ENCODE measurements at places on chromosomes 7 and 10.

- no peak for DNase-seq
Measured at GRCh38 chr7:136134503-136134902, 157.3 kb upstream of the MTPN start.

GRCh38 chr10:80590585-80591125, 53.0 kb downstream of the SH2D4B start:
- DNase-seq = no peak

GRCh38 chr7:67619175-67619574, 622.5 kb downstream of the TYW1 start:
- DNase-seq = peak; percentile 38

DNA sequence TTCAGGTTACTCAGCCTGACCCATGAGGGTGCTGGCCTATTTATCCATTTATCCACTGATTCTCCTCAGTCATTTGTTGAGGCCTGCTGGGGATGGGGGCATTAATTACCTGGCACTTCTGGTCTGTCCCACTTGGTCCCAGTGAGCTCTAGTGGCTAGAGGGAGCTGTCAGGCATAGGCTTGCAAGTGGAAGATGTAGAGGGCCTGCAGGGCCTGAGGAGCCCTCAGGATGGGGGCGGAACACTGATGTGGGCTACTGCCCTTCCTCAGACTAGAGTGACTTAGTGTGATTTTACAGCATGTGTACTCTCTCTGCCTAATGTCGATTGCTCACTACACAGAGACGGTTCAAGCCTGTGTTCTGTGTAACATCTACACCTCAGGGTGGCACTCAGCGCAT, 45.3 kb downstream of the TMEM178B start:
- DNase-seq = no peak

- no peak for DNase-seq
Measured at GRCh38 chr7:3218411-3219225, 82.4 kb upstream of the SDK1 start.

- no peak for DNase-seq
Measured at GRCh38 chr7:23373151-23374004, 74.2 kb downstream of the MALSU1 start.

- no peak for DNase-seq
Measured at GRCh38 chr10:88471899-88472298, 111.2 kb downstream of the RNLS start.

- DNase-seq = no peak
Measured at GRCh38 chr10:97079448-97079847, 106.3 kb downstream of the SLIT1 start.

GRCh38 chr10:50552771-50553535, 70.8 kb downstream of the SGMS1 start:
- DNase-seq = no peak

- no peak for DNase-seq
Measured at GRCh38 chr10:96978621-96979154, 146.6 kb downstream of the LCOR start.

DNA sequence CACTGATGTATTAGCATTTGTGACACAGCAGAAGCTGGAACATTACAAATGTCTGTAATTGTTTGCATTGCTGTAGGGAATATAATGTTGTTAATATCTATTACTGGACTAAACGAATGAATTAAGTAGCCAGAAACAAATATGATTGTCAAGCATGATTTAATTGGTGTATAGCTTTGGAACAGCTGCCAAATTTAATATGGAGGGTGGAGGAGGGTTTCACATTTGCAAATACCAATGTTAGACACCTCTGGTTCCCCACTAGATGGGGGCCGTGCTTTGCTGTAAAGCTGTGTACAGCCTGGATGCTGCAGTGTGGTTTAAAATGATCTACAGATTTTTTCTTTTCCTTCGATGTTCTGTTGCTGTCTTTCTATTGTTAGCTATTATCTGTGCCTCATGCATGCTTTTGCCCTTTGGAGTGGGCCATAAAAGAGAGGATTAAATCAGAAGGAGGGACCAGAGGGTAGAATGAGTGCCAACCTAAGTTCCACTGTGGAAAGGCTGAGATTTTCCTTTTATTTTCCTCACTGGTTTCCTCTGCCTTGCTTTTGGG, 23.1 kb downstream of the DNAJB9 start:
- DNase-seq = no peak

GRCh38 chr10:95394161-95394880, 103.5 kb upstream of the PDLIM1 start:
- no peak for DNase-seq

- no peak for DNase-seq
Measured at GRCh38 chr10:43318976-43319960, 52.2 kb upstream of the FXYD4 start.

- no peak for DNase-seq
Measured at GRCh38 chr10:44281089-44281613, 103.7 kb downstream of the CXCL12 start.

DNA sequence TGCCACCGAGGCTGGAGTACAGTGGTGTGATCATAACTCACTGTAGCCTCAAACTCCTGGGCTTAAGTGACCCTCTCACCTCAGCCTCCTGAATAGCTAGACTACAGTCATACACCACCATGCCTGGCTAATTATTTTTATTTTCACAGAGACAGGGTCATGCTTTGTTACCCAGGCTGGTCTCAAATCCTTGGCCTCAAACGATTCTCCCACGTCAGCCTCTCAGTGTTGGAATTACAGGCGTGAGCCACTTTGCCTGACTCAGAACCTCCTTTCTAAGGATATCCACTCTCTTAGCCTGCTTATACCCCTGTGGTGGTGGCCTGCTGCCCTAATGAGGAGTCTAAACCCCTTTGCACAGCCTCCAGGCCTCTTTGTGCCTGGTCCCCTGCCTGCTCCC, 4.2 kb upstream of the IGFBP1 start:
- no peak for DNase-seq

DNA sequence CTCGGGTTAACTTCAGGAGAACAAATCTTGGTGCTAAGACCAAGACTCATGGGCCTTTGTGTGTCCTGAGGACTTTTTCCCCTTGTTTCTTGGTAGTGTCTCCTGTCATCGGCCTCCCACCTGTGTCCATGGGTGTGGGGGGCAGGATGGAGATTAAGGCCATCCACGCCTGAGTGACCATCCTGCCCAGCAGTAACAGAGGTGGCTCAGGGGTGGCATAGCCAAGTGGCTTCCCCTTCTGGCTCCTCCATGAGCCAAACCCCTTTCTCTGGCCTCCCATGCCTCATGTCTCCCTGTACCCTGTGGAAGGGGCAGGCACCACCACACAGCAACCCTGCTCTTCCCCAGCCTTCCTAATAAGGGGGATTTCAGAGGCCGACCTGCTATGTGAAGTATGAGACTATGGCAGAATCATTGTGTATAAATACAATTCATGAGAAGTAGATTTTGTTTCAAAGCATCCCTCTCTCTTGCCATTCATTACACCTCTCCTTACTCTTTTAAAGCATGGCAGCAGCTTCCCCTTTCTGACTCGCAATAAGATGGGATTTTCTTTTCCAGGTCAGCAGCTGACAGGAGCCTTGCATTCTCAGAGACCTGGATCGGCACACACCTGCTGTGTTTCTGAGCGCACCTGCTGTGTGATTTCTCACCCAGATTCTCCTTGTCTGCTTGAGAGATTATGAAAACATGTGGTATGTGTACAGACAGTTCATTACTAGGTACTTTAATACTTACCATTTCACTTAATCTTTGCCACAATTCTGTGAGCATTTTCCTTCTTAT, 102.5 kb downstream of the XPNPEP1 start:
- DNase-seq = no peak

- no peak for DNase-seq
Measured at GRCh38 chr7:131843898-131844331, 287.5 kb upstream of the PODXL start.

GRCh38 chr7:158280448-158281144, 307.0 kb downstream of the PTPRN2 start:
- no peak for DNase-seq

- DNase-seq = no peak
Measured at GRCh38 chr10:98433881-98434732, 12.6 kb downstream of the HPS1 start.

DNA sequence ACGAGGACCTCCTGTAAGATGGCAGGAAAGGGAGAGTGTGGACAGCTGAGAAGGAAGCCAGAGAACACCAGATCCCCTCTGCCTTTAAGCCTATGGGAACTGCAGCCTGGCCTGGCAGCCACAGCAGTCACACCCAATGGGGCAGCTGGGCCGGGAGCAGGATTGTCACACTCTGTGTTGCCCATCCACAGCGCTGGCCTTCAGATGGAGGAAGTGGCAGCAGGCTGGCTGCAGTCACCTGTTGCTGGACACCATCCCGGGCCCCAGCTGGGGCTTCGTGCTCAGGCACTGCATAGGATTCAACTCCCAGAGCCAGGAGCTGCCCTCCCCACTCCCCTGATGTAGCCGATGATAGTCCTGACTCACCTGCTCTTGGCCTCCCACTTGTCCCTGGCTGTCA, 114.4 kb downstream of the COL13A1 start:
- no peak for DNase-seq

GRCh38 chr10:113752553-113752952, 1.1 kb downstream of the PLEKHS1 start:
- DNase-seq = no peak

GRCh38 chr10:35585356-35585755, 19.8 kb upstream of the GJD4 start:
- no peak for DNase-seq

GRCh38 chr10:113922787-113923570, 68.5 kb downstream of the NHLRC2 start:
- no peak for DNase-seq

DNA sequence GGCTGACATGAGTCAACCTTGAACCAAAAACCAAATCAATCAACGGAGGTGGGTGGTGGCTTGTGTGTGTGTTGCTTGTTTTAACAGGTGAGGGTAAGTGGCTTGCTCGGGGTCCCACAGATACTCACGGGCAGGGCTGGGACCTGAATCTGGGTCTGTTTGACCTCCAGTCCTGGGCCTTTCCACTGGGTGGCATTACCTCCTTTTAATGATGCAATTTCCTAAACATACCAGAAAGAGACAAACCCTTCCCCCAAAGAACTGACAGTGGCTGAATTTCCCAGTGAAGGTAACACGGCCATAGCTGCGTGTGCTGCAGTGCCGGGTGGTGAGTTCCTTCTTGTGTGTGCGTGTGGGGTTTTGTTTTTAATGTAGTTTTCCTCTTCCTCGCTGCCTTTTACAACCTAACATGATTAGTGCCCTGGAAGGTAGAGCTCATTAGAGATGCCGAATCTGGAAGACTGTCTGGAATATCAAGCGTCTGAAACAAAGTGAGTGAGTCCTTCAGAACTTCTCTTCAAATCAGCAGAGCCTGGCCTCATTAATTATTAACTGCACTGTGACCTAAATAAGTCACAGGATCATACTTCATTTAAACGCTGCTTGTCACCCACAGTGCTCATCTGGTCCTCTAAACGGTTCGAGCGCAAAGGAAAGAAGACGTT, 166.1 kb upstream of the TCERG1L start:
- DNase-seq = no peak

DNA sequence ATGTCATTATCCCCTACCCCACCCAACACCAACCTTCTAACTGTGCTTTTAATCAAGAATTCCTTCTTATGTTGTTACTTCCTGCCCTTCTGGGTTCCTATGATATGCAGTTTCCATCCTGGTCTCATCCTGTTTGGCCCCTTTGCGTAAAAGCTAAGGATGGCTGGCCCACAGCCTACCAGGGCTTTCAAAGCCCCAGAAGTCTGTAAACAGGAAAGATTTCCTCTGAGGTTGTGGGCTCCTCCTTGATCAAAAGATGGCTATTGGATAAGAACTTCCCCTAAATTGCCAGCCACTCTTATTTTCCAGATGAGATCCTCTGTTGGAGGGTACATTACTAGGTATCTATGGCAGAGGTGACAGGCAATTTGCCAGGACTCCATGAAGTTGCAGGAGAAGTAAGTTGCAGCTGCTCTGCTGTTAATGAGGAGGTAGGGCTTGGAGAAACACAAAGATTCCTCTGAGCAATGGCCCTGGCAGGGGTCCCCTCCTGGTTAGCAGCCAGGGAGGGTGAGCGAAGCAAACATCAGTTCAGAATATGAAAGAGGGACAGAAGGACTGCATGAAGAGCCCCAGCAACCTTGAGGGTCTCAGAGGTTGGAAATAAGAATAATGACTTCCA, 32.1 kb downstream of the NRP1 start:
- DNase-seq = no peak

DNA sequence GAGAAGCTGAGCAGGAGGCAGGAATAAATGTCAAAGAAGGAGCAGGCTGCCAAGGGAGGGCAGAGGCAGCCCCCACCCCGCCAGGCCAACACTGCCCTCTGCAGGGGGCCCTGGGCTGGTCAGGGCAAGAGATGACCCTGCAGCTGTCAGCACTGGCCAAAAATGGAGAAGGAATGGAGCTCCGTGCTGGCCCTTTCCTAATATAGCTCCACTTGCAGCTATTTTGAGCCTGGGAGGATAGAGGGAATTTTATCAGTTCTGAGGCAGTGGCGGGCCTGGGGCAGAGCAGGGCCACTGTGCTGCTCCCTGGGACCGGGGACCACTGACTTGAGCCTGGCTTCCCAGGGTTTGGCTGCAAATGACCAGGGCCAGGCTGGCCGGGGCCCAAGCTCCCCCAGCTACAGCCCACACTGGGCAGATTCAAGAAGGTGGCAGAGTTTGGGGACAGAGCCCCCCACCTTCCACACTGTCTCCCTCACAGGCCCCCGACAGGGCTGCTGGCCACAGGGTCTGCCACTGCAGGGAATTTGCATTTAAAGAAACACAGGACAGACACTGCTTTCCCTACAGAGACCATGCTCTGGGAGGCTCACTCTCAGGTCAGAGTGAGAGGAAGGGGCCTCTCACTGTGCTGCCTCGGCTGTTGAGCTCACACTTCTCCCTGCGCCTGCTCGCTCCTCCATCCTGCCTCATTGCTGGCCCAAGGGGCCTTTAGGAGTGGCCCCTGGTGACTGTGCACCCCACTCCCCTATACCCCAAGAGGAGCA, 16.2 kb downstream of the LDB3 start:
- DNase-seq = no peak

DNA sequence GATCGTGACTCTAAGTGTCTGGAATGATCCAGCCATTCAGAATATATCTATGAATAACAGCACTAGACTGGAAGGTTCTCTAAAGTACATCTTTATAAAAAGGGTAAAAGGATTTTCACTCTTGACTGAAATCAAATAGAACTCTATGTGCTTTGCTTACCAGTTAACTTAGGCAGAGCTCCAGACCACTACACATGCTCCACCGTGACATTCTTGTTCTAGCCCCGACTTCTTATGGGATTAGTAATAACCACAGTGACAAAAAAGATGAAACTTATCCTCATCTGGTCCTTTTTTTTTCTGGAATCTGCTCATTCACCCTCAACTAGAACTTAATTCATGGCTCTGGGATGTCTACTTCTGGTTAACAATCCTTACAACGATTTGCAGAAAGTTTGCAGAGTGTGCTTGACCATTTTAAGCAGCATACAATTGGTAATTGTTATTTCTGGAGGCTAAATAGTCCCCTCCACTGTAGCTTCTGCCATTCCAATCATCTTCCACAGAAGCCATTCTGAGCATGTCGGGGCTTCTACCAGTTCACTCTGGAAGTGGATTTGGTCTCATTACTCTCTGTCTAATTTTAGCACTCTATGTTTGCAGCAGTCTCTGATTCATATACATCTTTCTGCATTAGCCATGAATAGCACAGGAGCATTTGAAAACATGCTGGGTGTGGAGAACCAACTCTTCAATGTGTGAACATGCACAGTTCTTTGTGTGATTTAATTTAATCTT, 163.7 kb upstream of the CDC14C start:
- DNase-seq = no peak
